Mammary epithelial cell (primary cell): ENCODE measurements at places on chromosomes 12 and 14.

DNA sequence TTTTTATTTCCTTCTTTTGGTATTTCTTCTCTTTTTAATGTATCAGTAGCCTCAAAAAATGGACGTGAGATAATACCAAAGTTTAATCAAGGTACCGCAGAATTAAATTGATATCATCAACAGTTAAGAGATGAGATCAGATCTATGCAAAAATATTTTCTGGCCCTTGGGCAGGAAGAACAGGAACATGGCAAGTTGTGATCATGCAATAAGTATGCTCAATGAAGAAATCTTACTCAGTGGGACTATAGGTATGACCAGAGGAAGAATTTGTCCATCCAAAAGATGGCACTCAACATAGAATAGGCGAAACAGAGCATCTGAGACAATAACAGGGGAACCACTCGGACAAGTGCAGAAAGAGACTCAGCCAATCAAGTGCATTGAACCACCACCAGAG is 914 bp upstream of the GARIN2 start:
- peak; percentile 14 for DNase-seq

- DNase-seq = no peak
Observed at GRCh38 chr12:91556909-91557308, 374.3 kb upstream of the DCN start.

GRCh38 chr12:70534466-70534865 is 102.8 kb downstream of the PTPRB start:
- DNase-seq = no peak

DNA sequence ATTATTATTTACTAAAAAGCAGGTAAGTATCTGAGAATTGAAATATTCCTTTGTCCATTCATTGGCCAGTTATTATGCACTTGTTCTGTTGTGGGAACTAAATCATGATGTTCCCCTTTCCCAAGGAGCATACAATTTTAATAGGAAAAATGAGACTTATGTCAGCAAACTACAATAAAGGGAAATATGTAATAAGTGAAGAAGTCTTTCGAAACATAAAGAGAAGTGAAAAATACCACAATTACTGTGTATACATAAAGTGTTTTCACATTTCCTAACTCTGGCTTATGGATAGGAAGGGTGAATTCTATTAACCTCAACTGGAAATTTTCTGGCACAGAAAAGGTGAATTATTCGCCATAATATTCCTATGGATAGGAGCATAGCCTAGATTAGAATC is 78.4 kb upstream of the DNM1L start:
- no peak for DNase-seq

GRCh38 chr14:76887191-76887590 is 61.0 kb downstream of the LRRC74A start:
- DNase-seq = no peak

DNA sequence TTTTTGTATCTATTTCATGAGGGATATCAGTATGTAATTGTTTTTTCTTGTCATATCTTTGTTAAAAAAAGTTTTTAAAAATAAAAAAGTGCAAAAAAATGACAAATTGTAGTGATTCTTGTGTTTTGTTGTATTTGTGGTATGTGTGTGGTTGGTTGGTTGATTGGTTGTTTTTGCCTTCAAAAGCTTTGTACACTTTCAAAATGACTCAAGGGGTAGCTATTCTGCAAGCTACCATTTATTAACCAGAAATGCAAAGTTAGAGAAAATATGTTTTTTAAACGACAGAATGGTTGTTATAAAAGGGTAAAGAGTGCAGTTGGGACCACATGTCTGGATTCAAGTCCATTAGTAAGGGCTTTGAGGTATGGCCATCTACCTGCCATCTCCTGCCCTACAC is 119.3 kb downstream of the SLC35F4 start:
- no peak for DNase-seq

- no peak for DNase-seq
Observed at GRCh38 chr14:71749613-71750238, 182.5 kb upstream of the RGS6 start.

GRCh38 chr12:29222200-29222599 is 73.1 kb downstream of the FAR2 start:
- DNase-seq = no peak

DNA sequence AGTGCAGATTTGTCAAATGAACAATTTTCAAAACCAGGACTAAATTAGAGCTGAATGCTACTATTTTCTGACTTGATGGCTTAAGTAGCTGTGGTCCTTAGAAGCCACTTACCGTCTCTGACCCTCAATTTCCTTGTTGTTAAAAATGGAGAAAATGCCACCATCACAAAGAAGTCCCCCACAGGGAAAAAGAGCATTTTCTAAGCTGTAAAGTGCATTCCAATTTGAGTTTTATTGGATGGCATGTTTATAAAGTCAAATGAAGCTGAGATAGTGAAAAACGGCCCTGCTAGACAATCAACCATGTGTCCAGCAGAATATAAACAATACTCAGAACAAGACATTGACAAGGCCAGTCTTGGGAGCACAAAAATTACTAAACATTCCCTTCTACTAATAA is 53.6 kb downstream of the GOLGA5 start:
- DNase-seq = no peak

GRCh38 chr12:87406926-87407325 is 622.3 kb downstream of the C12orf50 start:
- DNase-seq = peak; percentile 44

GRCh38 chr14:104277416-104278213 is 139.2 kb downstream of the KIF26A start:
- peak; percentile 1 for DNase-seq

- no peak for DNase-seq
Observed at GRCh38 chr14:61918998-61919397, 156.8 kb downstream of the SNAPC1 start.

DNA sequence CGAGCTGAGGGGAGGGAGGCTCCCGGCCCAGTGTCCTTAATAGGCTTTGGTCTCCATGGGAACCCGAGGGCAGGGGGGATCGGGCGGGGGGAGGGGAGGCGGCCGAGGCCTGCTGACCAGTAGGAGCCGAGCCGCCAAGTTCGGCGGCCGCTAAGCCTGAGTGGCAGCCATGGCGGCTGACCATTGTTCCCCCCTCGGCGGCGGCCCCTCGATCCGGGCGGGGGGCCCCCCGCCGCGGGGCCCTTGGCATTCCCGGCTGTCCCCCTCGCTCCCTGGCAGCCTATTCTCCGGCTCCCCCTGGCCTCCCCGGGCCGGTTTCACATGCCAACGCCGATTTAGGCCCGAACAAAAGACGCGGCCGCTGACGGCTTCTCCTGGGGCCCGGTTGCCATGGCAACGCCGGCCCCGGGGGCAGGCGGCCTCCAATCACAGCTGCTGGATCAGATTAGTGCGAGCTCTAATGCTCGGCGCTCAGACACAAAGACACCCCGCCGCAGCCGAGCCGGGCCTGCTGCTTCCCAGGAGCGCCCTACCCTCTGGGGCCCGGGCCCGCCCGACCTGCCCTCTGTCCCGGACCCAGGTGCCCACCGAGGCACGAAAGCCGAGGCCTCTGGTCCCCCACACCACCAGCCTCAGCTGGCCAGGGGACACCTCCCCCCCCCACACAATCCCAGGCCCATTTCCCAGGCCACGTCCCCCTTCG is 7.3 kb downstream of the MSI1 start:
- no peak for DNase-seq

GRCh38 chr12:105226219-105226618 is 9.8 kb downstream of the APPL2 start:
- DNase-seq = no peak

GRCh38 chr12:31245822-31246469 is 80.0 kb downstream of the SINHCAF start:
- DNase-seq = no peak

- DNase-seq = no peak
Observed at GRCh38 chr12:114355389-114356088, 50.4 kb downstream of the TBX5 start.

GRCh38 chr12:75239987-75240386 is 30.3 kb upstream of the KCNC2 start:
- DNase-seq = no peak

- DNase-seq = peak; percentile 78
Observed at GRCh38 chr12:26056335-26056734, 68.5 kb downstream of the BHLHE41 start.

- no peak for DNase-seq
Observed at GRCh38 chr14:54344445-54344844, 52.4 kb upstream of the CDKN3 start.

DNA sequence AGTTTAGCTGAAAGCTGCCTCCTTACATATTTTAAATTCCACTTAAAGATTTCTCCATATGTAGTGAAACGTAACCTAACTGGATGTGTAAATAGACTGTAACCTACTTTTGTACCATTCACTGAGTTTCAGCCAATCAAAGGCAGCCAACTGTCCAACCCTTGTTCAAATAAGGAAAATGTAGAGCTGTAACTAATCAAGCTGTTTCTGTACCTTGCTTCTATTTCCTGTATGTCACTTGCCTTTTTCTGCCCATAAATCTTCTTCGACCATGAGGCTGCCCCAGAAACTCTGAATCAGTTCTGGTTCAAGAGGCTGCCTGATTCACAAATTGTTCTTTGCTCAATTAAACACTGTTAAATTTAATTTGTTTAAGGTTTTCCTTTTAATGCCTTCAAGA is 6.3 kb downstream of the SLC7A8 start:
- DNase-seq = no peak

GRCh38 chr14:29800961-29801360 is 126.7 kb downstream of the PRKD1 start:
- no peak for DNase-seq

DNA sequence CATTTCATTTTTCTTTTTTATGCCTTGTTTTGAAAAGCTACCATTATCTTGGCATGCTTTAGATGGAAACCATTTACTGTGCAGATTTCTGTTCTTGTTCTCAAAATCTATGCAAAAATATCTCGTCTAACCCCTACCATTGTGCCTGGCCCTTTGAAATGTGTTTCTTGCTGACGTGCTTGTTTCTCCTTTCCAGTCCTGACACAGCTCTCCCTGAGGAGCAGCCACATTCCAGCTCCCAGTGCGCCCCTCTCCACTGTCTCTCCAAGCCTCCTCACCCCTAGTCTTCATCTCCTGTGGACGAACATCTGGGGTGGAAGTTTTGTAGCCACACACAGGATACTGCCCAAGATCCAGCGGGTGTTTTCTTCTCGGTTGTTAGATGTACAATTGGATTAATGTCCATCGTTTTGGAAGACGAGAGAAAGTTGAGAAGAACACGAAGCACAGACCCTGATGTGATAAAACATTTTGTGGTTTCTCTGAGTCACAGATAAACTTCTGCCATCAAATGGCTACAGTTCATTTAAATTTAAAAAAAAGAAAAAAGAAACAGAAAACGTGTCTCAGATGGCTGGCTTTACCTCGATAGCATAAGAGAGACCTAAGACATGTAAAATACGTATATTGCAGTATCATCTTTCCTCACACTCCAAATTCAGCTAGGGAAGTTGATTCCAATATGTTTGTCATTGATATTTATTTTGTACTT is 21.9 kb upstream of the FGD4 start:
- no peak for DNase-seq

DNA sequence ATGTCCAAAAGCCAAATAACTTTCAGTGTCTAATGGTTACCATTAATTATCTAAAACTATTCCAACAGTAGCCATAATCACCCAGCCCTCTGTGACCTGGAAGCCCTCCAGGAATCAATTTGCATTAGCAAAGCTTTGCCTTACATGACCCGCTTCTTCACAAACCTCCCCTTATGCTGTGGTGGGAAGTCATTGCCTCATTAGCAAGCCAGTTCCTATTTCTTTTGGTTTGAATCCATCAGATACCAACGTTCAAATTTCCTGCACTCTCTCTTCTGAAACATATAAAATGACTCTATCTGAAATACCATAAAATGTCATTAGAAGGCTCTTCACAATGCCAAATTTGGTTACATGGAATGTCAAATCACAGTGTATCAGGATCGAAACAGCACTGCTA is 268.3 kb upstream of the PRKD1 start:
- no peak for DNase-seq

GRCh38 chr14:75277815-75278421 is 710 bp upstream of the FOS start:
- DNase-seq = peak; percentile 61

DNA sequence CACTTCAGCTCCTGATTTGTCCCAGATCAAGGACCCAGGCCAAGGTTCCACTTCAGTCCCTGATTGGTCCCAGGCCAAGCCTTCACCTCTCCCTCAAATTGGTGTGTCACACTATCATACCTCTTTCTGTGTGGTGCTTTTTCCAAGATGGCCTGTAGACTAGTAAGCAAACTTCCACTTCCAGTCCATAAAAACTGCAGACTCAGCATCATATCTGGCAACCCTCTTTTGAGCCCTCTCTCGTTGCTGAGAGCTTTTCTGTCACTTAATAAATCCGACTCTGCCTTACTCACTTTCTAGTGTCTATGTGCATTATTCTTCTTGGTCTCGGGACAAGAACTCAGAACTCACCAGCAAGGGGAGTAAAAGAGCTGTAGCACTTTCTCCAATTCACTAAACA is 1395.1 kb downstream of the LRFN5 start:
- no peak for DNase-seq

DNA sequence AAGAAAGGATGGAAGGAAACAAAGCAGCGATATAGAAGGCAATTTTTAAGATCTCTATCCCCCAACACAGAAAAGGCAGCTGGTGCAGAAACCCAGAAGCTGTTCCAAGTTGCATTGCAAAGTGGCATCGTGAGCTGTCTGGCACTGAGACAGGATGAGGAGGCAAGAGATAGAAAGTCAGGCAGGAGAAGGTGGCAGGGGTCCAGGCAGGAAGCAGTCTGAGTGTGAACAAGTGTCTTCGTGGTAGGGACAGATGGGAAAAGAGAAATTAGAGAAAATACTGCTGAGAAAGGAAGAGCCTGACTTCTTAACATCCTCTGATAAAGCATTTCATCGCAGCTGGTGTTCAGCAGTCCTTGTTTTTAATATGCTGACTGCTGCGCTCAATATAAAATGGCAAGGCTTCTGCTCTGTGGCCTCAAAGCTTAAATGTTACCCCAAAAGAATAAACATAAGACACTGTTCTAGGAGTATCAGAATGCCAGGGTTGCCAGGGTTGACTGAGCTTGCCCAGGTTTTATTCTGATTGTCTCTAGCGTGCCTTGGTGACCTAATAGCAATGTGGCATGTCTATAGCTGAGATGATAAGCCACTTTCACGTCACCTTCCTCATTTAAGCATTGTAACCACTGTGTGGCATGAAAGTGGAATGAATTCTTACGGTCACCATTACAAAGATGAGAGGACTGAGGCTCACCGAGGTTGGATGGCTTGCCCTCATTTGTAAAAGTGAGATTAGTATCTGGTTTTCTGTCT is 397.6 kb downstream of the NUAK1 start:
- DNase-seq = no peak

GRCh38 chr12:107284692-107285091 is 191.3 kb upstream of the CRY1 start:
- no peak for DNase-seq
